ENCODE measurements at places on chromosomes 4 and X.

DNA sequence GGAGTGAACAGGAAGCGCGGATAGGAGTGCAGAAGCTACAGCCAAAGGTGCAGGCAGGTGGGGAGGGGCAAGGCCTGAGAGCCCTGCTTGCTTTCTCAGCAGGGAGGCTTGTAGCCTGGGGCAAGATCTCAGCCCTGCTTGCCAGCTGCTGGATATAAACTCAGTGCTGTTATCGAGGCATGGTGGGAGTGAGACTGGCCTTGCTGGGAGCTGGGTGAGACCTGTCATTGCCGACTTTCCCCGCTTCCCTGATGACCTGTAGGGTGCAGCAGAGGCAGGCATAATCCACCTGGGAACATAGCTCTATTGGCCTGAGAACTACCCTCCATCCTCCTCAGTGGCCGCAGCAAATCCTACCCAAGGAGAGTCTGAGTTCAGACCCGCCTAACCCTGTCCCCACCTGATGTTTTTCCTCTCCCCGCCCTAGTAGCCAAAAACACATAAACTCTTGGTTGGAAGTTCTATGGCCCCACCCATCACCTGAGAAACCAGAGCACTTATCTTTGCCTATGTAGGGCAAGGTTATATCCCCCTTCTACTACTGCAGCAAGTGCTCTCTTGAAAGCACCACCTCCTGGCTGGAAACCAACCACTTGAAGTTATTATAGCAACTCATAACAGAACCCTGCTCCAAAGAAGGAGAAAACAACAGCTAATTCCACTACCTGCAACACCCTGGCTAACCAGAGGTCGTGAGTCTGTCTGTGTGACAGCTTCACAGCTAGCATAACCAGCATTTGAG is 80.7 kb downstream of the FHIP1A start:
- no peak for DNase-seq

DNA sequence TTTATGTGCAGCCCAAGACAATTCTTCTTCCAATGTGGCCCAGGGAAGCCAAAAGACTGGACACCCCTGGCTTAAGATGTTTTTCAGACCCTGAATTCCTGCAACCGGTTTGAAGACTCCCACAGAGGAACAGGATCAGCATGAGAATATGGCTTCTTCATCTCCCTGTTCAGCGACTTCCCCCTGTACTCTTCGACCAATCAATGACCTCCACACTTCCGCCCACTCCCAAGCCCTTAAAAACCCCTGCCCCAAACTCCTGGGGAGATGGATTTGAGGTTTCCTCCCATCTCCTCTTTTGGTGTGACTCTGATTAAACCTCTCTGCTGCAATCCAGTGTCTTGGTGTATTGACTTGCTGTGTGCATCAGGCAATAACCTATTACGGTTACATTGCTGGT is 344.4 kb downstream of the NR3C2 start:
- no peak for DNase-seq

GRCh38 chr4:155047755-155048154 is 160.7 kb upstream of the NPY2R start:
- DNase-seq, result no peak

DNA sequence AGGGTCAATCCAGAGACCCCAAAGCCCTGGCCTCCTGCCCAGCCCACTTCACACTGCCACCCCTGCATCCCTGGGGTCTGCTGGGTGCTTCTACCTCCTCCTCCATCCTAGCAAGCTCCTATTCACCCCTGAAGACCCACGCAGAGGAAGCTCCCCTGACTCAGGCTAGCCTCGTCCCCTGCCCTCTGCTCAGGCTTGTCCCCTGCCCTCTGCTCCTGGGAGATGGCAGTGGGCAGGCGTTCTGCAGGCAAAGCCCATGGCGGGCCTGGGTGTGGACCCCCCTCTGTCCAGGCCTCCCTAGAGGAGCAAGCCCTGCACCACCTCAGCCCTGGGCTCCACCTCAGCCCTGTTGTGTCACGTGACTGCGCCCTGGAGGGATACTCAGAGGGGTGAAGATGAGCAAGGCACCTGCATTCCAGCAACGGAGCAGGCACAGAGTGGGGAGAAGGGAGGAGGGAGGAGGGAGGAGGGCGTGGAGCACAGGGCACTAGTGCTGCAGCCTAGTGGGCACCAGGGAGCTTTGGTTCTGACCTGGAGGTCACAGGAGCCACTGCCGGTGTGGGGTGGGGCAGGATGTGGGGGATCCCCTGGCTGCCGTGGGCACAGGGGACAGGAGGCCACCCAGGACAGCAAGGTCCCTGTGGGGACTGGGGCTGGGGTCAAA is 27.6 kb upstream of the FGFR3 start:
- DNase-seq, result no peak

DNA sequence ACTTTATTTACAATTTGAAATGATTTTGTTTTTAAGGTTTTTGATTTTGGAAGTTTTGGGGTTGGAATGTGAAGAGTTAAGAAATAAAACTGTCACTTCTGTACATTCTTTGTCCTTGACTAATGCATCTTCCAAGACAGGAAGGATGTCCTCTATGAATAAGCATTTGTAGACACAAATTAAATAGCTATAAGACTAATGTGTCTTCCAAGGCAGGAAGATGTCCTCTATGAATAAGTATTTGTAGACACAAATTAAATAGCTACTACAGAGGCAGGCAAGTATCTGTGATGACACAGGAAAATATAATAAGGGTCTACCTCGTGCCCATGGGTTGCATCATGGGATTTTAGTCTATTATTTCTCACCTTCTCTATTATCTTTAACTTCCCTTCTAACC is 14.5 kb downstream of the PRSS48 start:
- DNase-seq, result no peak

DNA sequence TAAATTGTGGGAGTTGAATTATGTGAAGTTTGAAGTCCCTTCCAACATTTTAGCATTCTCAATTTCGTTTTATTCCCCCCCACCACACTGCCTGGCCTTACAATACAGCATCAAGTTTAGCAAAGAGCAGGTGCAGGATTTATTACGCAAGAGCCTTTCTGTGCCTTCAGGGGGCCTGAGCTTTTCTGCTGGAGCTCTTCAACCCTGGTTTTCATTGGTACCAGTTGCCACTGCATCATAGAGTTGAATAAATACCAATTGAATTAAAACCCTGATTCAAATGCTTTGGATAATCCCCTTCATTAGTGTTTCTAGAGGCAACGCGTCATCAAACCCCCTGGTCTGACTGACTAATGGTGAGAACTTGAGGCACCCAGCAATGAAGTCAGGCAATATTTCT is 43.6 kb upstream of the KIT start:
- DNase-seq, result no peak

- DNase-seq, result no peak
Measured at GRCh38 chr4:61805227-61805626, 605.1 kb downstream of the ADGRL3 start.

GRCh38 chr4:114041117-114041475 is 61.6 kb upstream of the ARSJ start:
- DNase-seq, result no peak

- peak; percentile 35 for DNase-seq
Measured at GRCh38 chr4:84691170-84691691, 108.3 kb downstream of the CDS1 start.

DNA sequence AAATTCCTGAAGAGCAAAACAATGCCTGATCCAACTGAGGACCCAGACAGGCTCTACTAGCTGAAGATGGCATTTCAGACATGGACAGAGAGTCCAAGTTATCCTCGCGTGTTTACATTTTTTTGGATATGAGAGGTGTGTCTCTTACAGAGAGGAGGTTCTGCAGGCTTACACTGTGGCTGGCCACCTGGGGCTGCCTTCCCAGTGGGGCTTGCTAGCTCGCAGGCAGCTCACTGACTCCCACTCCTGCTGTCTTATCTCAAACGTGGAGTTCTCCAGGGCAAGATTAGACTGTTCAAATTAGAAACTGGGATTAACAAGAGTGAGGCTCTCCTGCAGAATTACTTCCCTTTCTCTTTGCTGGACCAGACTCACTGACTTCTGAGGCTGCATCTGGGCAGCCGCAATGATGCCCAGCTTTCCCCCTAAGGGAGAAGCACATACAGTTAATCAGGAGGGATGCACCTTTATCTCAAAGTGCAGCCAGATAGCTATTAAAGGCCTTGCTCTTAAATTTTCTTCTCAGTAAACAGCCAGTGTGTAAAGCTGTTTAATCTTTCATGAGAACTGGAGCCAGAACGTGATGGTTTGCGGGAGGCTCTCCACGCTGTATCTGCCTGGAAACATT is 123.0 kb downstream of the ENPP6 start:
- no peak for DNase-seq

DNA sequence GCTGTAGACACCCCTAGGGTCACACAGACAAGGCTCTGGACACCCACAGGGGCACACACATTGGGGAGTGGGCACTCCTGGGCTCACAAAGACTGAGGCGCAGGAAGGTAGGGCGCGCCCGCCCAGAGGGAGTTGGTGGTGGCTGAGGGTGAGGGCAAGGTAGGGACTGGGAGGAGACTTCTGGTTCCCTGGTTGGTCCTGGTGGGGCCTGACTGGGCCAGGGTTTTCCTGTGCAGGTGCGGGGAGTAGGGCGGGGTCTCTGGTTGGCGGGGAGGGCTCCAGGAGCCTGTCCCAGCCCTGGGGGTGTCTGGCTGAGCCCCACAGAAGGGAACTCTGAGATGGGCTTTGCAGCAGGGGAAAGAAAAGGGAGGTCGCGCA is 6.7 kb upstream of the WAS start:
- no peak for DNase-seq

- no peak for DNase-seq
Measured at GRCh38 chr4:119690871-119691270, 62.3 kb upstream of the PDE5A start.

DNA sequence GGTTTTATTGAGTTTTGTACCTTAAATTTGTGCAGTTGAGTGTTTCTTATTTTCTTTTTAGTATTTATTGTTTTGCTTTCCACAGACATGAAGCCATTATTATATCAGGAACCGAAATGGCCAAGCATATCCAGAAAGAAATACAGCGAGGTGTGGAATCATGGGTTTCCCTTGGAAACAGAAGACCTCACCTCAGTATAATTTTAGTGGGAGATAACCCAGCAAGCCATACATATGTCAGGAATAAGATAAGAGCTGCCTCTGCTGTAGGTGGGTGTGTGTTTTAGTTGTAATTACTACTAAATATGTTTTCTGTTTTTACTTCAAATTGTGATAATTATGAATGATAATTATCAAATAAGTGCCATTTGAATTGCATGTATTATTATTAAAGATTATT is 16.5 kb downstream of the MTHFD2L start:
- DNase-seq, result no peak

DNA sequence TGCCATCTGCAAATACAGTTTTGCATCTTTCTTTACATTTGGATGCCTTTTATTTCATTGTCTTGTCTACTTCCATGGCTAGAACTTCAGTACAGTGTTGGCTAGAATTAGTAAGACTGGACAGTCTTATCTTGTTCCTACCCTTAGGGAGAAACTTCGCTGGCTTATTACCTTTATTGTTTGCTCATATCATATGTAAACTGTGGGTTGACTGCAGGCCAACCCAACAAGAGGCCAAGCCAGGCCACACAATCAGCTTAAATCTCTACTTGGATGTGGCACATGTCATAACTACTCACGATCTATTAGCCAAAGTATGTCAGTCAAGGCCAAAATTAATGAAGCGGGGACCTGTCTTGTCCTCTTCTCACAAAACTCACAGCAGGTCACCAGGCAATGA is 144.1 kb downstream of the THOC2 start:
- DNase-seq, result no peak

DNA sequence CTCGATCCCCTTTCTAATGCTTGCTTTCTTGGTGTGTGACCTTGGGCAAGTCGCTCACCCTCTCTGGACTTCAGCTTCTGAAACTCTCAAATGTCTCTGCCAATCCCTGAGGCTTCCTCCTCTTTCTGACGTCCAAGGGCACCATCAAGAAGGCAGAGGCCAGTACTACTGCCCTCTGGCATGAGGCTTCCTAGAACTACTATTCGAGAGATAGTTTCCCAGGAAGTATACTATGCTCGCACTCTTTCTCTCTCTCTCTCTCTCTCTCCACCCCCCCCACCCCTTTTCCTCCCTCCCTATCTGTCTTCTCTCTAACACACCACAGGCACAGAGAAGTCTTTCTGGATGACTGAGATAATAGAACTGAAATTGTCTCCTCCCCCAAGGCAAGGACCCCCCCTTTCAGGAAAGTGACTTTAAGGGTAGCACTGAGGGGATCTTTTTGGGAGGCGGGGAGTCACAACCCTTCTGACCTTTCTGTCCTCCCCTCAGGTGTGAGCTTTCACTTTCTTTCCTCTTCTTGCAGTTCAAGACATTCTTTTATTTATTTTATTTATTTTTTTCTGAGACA is 20.0 kb upstream of the BCOR start:
- no peak for DNase-seq

- DNase-seq, result no peak
Measured at GRCh38 chr4:71784569-71785197, 804 bp upstream of the GC start.

DNA sequence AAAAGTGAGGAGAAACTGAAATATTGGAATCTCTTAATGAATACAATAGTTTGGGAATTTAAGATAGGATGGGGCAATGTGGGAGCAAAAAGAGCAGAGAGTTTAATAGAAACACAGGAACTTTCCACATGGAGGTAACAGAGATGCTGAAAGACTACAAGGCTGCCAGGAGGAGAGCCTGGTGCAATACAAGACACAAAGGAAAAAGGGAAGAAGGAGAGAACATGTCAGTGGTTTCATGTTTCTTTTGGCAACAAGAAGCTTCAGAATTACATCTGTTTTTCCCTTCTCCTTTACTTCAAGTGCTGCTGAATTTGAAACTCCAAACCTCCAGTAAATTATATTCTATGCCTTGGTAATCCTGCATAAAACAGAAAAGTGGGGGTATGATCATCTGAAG is 474.3 kb downstream of the FAT4 start:
- no peak for DNase-seq

GRCh38 chr4:98505992-98506391 is 152.4 kb downstream of the TSPAN5 start:
- DNase-seq, result no peak

DNA sequence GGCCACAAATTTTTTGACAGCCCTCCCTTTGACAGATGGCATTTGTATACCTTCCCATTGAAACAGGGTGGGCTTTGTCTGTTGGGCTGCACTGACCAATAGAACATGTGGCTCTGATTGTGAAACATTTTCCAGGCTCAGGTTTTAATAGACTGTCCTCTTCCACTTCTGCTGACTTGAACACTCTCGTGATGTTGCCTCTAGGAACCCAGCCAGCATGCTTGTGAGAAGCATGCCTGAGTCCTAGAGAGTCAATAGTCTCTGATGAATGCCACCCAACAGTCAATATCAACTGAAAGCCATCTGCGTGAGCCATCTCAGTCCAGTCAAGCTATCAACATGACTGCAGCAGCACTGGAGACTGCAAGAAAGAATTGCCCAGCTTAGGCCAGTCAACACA is 290.0 kb downstream of the SLC7A11 start:
- DNase-seq, result no peak

- DNase-seq, result no peak
Measured at GRCh38 chr4:121827853-121828252, 4.2 kb upstream of the CCNA2 start.

GRCh38 chrX:79035421-79035820 is 90.2 kb downstream of the P2RY10 start:
- DNase-seq, result no peak

All from activated CD4-positive, alpha-beta T cell treated with anti-CD3 and anti-CD28 coated beads, Interleukin-2, Interleukin-4, amounts not matched to agents 100 ng/mL and 50 ng/mL, durations not matched to agents 16 hours and 8 hours (primary cell).